ENCODE measurements at places on chromosomes 13 and 19. TPM values are rescaled to one million over a fixed set of nuclear protein-coding genes. Genes with fewer than 3 reads are reported as not detected.

DNA sequence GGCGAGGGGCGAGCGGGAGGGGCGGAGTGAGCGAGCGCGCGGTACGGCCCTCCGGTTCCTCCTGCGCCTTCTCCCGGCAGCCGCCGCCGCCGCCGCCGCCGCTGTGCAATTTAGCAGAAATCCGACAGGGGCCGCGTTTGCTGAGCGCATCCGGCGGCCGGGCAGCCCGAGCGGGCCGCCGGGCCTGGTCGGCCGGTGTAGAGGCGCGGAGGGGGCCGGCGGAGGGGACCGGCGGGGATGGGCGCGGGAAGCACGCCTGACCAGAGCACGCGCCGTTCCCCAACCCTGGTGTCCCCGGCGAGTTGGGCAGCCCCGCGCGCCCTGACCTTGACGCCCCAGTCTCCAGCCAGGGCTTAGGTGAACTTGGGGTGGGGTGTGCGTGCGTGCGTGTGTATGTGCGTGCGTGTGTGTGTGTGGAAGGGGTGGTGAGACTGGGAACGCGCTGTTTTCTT lies 144.5 kb upstream of the ZNF536 start:
- H3K27me3 ChIP-seq = peaks cover 83% of the 10 kb centered on the region
- peaks cover 21% of the 10 kb centered on the region for H3K4me1 ChIP-seq
- peak; percentile 75 for DNase-seq
- H3K36me3 ChIP-seq = no peaks in the 10 kb centered on the region

GRCh38 chr13:99376132-99376531 lies 68.9 kb upstream of the GPR183 start:
- H3K4me3 ChIP-seq = no peak overlapping the region
- peaks cover 66% of the 10 kb centered on the region for H3K36me3 ChIP-seq
- H3K27me3 ChIP-seq = no peaks in the 10 kb centered on the region

DNA sequence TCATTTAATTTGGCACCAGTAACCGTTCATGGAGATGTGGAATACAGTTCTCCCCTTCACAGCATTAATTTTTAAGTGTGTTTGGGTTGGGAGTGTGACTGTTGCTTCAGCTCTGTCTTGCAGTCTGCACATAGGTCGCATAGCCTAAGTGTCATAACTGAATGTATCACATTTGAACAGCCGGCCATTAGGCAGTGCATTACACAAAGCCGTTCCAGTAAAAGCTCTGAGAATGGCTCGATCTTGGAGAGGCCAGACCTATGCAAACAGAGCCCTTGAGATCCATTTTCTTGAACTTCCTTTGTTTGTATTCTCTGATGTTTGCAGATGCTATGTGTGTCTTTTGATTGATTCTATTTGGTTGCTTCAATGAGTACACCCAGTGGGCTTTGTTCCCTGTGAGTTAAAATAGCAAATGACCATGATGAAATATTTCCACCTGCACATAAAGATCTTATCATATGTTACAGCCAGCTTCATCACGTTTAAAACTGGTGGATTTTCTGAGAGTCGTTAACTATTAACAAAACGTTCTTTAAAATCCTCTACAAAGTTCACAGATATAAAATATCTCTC lies 1104.9 kb upstream of the SLC10A2 start:
- no peak for DNase-seq
- H3K4me3 ChIP-seq = no peak overlapping the region
- no peaks in the 10 kb centered on the region for H3K4me1 ChIP-seq
- H3K27me3 ChIP-seq = no peaks in the 10 kb centered on the region
- no peaks in the 10 kb centered on the region for H3K36me3 ChIP-seq
- H3K27ac ChIP-seq = no peak overlapping the region

GRCh38 chr19:56139847-56140582 lies 1.1 kb upstream of the ZNF444 start:
- H3K27ac ChIP-seq = peak overlapping the region; percentile 95
- no peak for DNase-seq
- no peaks in the 10 kb centered on the region for H3K27me3 ChIP-seq
- H3K36me3 ChIP-seq = peaks cover 2% of the 10 kb centered on the region
- peaks cover 28% of the 10 kb centered on the region for H3K4me1 ChIP-seq

DNA sequence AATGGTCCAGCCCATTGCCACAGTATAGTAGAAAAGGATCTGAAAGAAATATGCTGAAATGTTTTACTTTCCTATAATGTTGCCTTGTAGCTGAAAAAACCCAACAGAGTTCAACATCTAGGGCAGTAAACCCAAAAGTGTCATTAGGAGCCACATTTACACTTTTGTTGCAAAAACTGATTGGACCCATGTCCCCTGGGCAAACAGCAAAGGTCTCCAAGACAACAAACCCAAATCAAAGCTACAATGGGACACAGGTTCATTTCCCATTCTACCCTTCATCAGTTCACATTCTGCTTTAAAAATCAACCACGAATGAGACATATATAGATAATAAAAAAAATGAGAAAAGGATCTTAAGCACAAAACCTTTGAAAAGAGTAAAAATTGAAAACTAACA lies 744.8 kb downstream of the PCDH17 start:
- no peaks in the 10 kb centered on the region for H3K4me1 ChIP-seq
- no peak overlapping the region for H3K27ac ChIP-seq
- no peaks in the 10 kb centered on the region for H3K36me3 ChIP-seq
- DNase-seq = no peak
- no peak overlapping the region for H3K4me3 ChIP-seq

The IL17D gene
- total RNA-seq = 0.88 TPM

The ZNF331 gene
- 18.1 TPM for total RNA-seq

The DBP gene
- 10.1 TPM for total RNA-seq
